Astrocyte (in vitro differentiated cells and primary cell): ENCODE measurements at places on chromosomes 3 and 15. TPM values are rescaled to one million over a fixed set of nuclear protein-coding genes. Genes with fewer than 3 reads are reported as not detected.
A peak's percentile ranks its signal among the peaks of the same experiment; 100 is the strongest.

DNA sequence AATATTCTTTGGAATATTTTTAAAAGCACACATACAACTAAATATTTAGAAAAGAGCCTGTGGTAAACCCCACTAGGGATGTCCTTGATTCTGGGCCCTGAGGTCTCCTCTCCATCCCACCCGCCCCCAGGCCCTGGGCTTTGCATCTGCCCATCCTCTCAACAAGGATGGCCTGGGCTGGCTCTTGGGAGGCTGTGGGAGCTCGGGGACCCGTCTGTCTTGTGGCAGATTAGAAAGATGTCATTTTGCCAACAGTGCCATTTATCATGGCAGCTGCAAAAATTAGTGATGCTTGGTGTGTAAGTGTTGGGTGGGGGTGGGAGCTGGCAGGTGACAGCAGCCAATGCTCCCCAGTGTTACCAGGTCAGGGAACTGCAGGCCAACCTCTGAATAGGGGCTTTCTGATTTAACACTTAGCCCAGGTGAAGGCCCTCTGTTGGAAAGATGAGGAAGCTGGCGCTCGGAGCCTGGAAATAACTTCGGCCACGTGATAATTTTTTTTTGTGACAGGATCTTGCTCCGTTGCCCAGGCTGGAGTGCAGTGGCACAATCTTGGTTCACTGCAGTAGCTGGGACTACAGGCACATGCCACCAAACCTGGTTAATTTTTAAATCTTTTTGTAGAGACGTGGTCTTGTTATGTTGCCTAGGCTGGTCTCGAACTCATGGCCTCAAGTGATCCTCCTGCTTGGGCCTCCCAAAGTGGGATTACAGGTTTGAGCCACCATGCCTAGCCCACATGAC lies 16.9 kb upstream of the CSPG4 start:
- no peak for DNase-seq

The CSPG4 gene
- 26.9 and 47.8 TPM in 2 replicates for total RNA-seq

The CHRNA3 gene
- total RNA-seq, result not detected in 2 replicates

The HYKK gene
- 1.3 and 1.4 TPM in 2 replicates for total RNA-seq

- no peak for DNase-seq
These were observed 70.1 kb downstream of the HCN4 start for GRCh38 chr15:73298522-73299245.

GRCh38 chr15:45873781-45874180 lies 239.0 kb downstream of the SQOR start:
- DNase-seq, result no peak

The OSTN gene
- not detected in 2 replicates for total RNA-seq

- DNase-seq, result no peak
These were observed 142.9 kb downstream of the CADPS start for GRCh38 chr3:62732183-62732904.

- peak; percentile 79 for DNase-seq
These were observed 1.2 kb downstream of the IGDCC4 start for GRCh38 chr15:65421360-65422215.

GRCh38 chr3:194575484-194576210 lies 57.6 kb downstream of the TMEM44 start:
- peak; percentile 68 for DNase-seq

The NMB gene
- 6.1 and 6.4 TPM in 2 replicates for total RNA-seq

GRCh38 chr3:151460774-151461450 lies at the start of gene IGSF10:
Gene IGSF10 (minus strand): TSS chr3:151461061. CDS start chr3:151458709, 2,352 bp downstream.
- no peak for DNase-seq

The ZPLD1 gene
- total RNA-seq, result 0.45 and 0.60 TPM in 2 replicates

- peak; percentile 22 for DNase-seq
These were observed 371.5 kb upstream of the GOLIM4 start for GRCh38 chr3:168467115-168467714.

The GPR156 gene
- total RNA-seq, result 0.39 and 0.75 TPM in 2 replicates

DNA sequence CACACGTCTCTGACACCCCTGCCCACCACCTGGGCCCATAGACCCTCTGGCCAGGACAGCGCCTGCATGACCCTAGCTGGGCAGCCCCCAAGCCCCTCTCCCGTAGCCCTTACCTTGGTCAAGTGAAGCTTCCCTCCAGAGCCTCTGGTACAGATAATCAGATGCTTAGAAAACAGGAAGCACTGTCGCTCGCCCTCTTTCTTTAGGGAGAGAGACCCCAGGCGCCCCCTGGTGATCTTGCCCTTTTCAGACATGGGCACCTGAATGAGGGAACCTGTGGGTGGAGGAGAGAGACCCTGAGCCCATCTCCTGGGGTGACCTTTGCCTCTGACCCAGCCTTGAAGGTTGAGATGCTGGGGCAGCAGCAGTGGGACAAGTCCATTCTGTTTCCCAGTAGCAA lies 65.4 kb downstream of the RASGRF1 start:
- no peak for DNase-seq

The GOLGA8N gene
- total RNA-seq, result 3.0 and 5.0 TPM in 2 replicates

DNA sequence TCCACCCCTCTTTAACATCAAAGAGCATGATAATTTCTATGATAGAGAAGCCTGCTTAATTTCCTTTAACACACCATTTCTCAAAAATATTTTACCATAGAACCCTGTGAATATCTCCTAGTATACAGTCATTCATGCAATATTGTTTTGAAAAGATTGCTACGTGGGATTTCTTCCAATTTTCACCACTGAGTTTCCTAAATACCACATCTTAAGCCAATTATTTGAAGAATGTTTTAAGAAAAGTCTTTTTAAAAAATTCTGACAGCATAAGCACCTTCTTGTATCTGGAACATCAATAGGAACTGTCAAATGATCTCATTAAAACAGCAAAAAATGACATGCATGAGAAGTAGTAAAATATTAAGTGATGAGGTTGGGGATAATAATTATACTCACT lies 1126.7 kb downstream of the TUSC7 start:
- DNase-seq, result peak; percentile 30

DNA sequence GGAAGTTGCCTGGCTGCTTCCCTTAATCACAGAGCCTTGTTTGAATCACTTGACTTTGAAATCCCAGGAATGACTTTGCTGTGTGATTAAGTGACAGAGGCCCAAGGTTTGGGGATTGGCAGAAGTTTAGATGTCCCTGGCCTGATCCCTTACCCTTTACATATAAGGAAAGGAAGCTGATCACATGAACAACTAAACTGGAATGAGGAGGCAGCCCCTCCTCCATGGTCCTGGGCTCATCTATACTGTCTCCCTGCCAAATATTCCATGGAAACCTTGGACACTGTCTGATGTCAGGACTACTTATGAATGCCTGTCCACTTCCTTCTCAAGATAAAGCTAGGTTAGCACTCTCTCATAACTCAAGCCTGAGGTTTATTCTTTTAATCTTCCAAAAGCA lies 181.3 kb upstream of the CTDSPL start:
- peak; percentile 20 for DNase-seq

The TMEM108 gene
- 5.6 and 5.9 TPM in 2 replicates for total RNA-seq

GRCh38 chr3:185313693-185314246 lies 49.2 kb upstream of the MAP3K13 start:
- DNase-seq, result no peak

- DNase-seq, result no peak
These were observed 988 bp upstream of the CFAP92 start for GRCh38 chr3:128994581-128995546.

GRCh38 chr3:105334138-105334882 lies 32.4 kb upstream of the ALCAM start:
- peak; percentile 70 for DNase-seq

GRCh38 chr3:59385547-59385946 lies 335.7 kb upstream of the CFAP20DC start:
- DNase-seq, result no peak

DNA sequence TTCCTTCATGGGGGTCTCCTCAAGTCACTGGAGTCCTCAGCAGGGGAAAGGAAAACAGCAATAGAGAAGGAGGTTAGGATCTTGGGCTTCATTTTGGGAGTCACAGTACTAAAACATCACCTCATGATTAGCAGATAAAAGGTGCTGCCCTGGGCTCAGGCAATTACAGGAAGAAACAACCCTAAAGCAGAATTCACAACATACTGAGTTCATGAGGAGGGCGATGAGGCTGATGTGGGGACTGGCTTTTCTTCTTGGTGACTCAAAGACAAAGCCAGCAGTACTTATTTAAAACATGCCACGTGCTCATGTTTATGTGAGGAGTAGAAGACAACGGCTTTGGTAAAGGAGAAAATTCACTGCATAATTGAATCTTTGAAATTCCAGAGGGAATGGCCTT lies 822.3 kb upstream of the CFAP20DC start:
- no peak for DNase-seq

DNA sequence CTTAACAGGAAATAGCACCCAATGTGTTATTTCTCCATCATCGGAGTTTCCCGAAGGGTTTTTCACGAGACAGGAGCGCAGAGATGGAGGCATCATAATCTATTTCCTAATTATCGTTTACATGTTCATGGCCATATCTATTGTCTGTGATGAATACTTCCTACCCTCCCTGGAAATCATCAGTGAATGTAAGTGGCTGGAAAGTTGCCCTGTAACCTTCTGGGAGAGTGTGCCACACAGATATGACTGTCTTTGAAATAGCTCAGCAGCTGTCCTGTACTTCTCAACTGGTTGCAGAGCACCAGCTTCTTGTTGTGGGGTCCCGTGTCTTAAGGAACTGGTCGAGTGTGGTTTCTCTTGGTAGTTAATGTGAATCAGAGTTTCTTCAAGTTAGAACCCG lies 1.1 kb downstream of the SLC24A5 start:
- no peak for DNase-seq

DNA sequence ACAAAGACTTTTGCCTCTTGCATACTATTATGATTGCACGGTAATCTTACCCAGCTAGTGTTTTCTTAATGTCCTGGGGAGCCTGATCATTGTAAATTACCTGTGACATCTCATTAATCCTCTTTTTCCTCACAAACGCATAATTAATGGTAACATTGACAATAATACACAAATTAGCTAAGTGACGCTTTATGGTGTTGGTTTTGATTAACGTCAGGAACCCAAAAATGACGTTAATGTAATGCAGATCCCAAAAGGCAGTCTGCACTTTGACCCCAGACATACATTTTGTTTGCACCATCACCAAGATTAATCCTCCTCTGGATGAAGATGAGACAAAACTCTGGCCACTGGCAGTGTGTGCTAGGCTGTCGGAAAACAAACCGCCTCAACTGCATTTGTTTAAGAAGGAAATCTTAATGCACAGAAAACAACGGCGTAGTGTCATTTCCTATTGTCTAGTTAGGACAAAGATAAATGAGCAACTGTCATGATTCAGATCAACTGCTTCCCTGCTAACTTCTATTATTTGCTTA lies 83.9 kb upstream of the CDIN1 start:
- DNase-seq, result peak; percentile 22

DNA sequence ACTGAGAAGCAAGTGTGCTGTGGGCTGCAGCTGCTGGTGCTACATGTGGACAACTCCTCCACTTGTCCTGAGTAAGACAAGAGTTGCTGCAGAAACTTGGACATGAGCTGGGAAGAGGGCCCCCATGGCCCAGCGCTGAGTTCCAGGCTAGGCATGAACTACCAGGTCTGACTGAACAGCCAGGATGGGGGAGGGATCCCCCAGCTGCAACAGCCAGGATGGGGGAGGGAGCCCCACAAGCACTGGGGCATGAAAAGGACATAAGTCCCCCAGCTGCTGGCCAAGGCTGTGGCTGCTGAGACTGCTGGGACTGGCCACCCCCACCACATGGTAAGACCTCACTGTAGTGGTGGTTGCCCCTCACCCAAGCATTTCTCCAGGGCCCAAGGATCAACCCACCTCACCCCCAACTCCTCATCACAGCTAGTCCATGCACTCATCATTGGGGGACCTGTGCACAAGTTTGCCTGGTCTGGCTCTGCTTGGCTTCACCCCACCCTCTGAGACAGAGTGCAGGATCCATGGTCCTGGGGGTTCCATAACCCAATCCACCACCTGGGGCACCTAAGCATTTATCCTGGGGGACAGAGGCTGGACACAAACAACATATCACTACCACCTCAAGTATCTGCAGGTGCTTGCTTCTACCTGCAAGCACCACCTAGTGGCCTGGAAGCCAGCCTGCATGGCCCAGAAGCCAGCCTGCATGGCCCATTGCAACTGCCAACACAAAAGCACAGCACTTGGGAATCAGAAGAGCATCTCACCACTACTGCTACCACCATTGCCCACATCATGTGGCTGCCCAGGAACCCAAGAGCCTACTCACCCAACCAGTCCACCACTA lies 84.5 kb upstream of the STT3B start:
- DNase-seq, result no peak

The ZNF80 gene
- total RNA-seq, result not detected in 2 replicates

DNA sequence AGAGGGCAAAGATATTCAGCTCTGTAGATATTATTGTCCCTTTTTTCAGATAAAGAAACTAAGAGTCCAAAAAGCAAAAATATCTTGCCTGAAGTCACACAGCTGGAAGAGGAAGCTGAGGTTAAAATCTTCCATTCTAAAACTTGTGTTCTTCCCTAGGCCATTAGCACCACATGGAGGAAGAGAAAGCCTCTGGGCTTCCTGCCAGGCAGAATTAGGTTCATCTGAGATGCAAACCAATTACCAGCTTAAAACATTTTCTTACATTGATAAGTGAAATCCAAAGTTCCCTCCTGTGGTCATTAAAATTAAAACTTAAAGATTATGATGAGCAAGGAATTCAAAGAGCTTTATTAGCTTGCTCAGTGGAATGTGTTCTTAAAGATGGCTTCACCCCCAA lies 235.3 kb upstream of the SETMAR start:
- DNase-seq, result no peak

DNA sequence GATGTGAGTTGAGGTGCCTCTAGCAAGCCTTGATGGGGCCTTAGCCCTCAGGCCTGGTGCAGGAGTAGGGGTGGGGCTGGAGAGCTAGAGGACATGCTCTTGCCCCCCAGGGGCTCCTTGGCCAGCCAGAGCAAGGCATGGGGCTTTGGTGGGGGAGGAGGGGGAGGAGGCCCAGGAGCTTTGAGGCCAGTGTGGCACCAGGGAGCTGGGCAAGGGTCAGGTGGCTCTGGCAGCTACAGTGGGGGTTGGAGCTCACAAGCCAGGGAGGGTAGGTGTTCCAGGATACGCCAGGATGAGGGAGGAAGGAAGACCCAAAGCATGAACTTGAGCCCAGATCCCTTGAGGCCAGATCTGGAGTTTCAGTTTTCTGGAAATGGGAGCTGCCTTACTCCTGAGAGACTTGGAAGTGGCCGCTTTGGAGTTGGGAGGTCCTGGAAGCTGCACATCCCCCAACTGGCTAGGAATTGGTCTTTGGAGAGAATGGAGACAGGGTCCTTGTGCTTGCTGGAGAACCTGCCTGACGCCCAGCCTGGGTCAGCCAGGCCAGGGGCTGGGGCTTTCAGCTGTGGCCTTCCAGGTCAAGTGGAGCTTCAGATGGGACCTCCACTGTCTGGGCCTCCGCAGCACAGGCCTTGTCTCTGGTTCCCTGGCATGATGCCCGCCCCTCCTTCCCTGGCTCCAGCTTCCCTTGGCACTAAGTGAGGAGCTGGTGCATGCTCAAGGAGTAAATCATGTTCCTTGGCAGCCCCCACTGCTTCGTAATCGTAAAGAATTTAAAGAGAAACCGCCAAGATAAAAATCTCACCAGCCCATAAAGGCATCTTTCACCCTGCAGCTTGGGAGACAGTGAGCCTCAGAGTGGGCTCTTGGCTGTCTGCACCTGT lies 8.7 kb downstream of the SEMA3F start:
- peak; percentile 92 for DNase-seq

- no peak for DNase-seq
These were observed 48.6 kb upstream of the TRIM59 start for GRCh38 chr3:160498202-160498601.
